ENCODE measurements at places on chromosomes 3 and 15.

DNA sequence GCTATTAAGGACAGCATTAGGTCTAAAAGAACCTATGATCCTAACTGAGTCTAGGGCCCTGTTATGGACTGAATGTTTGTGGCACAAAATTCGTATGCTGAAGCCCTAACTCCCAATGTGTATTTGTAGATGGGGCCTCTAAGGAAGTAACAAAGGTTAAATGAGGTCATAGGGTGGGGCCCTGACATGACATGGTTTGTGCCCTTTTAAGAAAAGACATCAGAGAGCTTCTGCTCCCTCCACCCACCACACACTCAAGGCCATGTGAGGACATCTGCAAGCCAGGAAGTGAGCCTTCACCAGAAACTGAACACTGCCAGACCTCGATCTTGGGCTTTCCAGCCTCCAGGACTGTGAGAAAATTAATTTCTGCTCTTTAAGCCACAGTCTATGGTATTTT is 49.2 kb downstream of the PHC3 start:
- DNase-seq = no peak

DNA sequence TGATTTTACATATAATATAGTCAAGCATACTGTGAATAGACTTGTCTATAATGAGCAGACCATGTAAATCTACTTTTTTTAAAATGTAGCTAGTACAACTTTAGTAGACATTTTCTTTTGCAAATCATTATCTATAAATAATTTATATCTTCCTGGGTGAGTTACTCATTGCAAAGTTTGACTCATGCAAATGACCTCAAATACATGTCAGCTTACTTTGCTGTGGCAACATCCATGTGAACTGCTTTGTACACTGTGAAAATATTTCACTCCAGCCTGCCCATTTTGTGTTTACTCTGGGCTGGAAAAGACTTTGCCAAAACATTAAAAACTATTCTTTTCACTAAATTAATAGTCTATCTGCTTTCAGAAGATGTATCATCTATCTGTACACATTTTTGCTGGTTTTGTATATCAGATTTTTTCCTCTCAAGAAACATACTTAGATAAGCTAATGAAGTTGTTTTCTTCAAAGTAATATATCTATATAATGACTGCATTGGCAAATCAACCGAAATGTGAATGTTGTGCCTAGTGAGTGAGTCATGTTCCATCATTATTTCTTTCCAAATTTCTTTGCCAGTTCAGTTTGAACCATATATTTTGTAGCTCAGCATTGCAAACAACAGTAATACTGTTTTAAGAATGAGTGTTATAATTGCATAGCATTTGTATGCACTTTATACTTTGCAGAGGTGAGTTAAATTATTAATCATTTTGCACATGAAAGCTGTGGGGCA is 26.5 kb downstream of the IGSF10 start:
- DNase-seq = no peak

DNA sequence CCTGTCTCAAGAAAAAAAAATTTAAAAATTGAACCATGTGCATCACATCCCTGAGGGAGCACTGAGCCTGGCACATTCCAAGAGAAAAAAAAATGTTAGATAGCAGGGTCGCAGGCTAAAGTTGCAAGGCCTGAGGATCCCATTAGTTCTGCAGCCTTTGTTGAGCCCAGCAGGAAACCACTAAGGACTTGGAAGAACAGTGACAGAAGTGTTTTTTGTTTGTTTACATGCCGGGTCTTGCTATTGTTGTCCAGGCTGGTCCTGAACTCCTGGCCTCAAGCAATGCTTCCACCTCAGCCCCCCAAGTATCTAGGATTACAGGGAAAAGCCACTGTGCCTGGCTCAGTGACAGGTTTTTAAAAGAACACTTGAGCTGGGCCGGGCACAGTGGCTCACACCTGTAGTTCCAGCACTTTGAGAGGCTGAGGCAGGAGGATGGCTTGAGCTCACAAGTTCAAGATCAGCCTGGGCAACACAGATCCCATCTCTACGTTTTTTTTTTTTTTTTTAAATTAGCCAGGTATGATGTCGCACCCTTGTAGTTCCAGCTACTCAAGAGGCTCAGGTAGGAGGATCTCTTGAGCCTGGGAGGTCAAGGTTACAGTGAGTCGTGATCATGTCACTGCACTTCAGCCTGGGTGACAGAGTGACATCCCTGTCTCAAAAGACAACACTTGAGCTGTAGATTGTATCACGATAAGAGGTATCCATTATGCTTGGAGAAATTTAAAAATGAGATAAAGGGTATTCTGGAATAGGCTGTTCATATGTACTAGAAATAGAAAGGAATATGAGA is 15.2 kb downstream of the CHAC1 start:
- no peak for DNase-seq

GRCh38 chr3:11924518-11924917 is 77.8 kb upstream of the TAMM41 start:
- DNase-seq = no peak
